ENCODE measurements at places on chromosomes 12 and 14.

GRCh38 chr12:100460702-100461101, 13.0 kb upstream of the NR1H4 start:
- DNase-seq: no peak

DNA sequence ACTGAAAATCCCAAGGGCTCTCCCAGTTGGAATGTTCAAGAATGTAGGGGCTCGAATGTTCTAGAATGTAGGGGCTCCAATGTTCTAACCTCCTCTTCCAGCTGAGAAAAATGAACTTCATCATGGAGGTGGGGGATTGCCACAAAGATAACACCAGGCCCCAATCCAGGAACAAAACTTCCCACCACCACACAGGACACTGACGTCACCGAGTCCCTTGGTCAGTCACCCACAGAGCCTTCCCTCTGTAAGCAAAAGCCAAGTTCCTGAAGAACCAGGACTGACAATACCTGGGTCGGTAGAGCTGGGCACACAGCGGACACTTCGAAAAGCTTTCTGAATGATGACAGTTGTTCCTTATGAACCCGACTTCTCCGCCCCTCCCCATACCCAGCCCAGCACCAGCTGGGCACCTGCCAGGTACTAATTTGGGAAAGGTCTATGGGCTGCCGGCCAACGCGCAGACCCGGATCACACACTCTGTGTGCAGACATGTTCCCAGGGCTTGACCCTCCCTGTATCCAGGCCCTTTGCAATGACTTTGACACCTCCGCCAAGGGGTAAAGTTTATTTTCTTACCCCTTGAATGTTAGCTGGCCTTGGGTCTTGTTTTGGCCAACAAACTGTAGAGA, 18.9 kb downstream of the ITPK1 start:
- no peak for DNase-seq

- no peak for DNase-seq
Observed at GRCh38 chr12:122067966-122068365, 10.6 kb upstream of the MLXIP start.

- no peak for DNase-seq
Observed at GRCh38 chr14:53183611-53184010, 30.5 kb upstream of the DDHD1 start.

DNA sequence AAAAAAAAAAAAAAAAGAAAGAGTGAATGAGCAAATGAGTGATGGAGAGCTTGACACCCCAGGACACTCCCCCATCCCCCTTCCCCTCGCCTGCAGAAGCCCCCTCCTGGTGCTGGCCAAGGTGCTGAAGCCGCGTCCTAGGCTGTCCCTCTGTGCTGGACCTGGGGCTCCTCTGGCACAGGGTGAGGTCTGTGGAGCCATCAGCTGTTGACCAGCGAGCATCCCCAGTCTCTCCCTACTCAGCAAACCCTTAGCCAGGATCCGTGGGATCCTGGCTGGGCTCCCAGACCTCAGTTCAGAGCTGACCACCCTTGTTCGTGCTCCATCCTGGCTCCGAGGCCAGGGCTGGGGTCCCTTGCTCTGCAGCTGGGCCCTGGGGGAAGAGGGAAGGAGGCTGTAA, 5.4 kb upstream of the KIF26A start:
- DNase-seq: no peak

- no peak for DNase-seq
Observed at GRCh38 chr14:73738518-73739173, 24.5 kb upstream of the PNMA1 start.

DNA sequence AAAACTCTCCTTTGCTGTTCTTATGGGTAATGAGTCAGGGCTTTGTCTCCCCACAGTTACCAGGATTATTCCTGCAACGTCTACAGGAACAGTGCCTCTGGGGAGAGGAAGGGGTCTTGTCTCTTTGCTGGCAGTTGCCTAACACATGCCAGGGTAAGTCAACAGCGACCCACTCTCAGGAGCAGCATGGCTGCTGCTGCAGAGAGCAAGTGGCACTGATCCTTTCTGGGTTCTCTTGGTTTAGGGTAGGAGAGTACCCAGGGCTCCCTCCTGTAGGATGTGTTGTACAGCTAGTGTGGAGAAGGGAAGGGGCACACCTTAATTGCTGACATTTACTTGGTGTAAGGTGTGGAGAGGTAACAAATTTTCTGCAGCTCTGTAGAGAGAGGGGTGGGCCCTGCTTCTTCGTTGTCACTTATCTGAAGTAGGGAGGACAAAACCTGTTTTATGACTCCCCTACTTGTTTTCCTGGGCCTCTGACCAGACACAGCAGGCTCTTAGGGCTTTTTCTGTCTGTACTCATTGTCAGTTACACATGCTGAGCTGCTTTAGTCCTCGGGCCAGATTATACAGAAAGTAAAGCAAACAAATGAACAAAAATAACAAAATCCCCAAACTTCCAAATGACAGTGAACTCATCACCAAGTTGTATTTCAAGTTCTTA, 168.2 kb downstream of the ACSS3 start:
- no peak for DNase-seq

GRCh38 chr12:94091624-94092023, 56.8 kb upstream of the PLXNC1 start:
- no peak for DNase-seq

- DNase-seq: peak; percentile 51
Observed at GRCh38 chr14:69982886-69983285, 103.7 kb downstream of the SMOC1 start.

DNA sequence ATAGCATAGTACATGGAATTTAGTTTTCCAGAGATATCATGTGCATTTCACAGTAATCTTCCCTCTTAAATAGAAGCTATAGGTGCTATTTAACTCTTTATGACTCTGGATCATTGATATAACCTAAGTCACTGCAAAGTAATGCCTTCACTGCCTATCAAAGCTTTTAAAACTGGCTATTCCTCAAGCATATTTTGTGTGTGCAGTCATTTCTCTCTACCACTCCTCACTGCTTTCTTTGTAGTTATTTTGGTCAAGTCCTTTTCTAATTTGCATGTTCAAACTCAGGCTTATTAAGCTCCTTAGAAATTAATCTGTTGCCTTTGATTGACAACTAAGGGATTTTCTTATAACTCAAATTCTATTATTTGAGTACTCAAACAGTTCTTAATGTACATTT, 79.4 kb upstream of the PLEKHG7 start:
- DNase-seq: no peak

GRCh38 chr12:124947561-124948398, 33.3 kb upstream of the UBC start:
- DNase-seq: no peak

DNA sequence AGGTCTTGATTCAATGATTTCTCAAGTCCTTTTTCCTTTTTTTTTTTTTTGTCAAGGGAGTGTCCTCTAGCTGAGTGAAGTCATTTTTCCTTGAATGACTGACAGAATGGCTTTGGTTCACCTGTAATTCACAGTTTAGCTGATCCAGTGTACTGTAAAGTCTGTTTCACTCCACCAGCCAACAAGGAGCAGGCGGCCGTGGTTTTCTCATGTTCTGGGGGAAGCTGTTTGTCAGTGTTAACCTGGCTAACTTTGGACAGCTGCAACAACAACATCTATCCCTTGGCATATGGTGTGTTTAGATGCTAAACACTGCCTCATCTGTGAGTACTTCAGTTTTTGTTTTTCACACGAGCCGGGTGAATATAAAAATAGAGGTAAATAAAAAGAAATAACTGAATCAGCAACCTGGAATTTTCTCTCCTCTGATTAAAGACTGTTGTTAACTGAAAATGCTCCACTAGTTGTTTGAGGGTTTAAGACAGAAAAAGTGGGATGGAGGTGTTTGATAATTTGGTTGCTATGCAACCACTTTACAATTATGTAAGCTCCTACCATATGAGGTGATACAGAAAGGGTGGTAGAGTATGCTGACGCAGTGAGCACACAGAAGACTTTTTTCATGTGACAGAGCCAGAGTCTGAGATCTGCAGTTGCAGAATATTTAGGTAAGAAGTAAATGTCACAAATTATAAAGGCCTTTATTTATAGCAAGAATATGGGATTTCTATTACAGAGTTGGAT, 50.3 kb upstream of the SLC2A13 start:
- no peak for DNase-seq

DNA sequence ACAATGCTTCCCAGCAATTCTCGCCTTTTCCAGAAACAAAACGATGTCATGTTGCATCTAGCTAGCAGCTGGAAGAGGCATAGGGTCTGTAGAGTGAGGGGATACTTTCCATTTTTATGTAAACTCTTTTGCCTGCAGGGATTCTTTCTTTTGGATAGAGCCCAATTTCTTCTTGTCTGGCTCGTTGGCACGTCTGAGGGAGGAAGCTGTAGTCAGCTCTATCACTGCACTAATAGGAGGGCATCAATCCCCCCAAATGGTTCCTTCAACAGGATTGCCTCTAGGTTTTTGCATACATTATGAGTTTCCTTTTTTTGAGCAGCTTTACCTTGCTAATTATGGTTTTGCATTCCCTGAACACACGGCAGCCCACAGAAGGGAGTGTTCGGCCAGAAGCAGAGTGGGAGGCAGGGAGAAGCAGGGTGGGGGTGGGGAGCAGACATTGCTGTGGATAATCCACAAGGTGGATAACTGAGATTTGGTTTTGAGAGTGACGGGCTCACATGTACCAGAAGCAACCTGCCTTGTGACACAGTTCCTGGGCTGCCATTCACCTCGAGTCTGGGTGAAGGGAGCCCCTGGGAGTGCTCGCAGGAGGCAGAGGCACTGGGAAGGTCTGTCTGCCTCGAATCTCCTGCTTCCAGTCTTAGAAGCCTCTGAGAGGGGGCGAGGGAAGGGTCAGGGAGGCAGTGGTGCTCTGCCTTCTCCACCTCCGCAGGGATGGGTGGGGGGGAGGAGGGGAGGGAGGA, 24.5 kb downstream of the LRTM2 start:
- no peak for DNase-seq

DNA sequence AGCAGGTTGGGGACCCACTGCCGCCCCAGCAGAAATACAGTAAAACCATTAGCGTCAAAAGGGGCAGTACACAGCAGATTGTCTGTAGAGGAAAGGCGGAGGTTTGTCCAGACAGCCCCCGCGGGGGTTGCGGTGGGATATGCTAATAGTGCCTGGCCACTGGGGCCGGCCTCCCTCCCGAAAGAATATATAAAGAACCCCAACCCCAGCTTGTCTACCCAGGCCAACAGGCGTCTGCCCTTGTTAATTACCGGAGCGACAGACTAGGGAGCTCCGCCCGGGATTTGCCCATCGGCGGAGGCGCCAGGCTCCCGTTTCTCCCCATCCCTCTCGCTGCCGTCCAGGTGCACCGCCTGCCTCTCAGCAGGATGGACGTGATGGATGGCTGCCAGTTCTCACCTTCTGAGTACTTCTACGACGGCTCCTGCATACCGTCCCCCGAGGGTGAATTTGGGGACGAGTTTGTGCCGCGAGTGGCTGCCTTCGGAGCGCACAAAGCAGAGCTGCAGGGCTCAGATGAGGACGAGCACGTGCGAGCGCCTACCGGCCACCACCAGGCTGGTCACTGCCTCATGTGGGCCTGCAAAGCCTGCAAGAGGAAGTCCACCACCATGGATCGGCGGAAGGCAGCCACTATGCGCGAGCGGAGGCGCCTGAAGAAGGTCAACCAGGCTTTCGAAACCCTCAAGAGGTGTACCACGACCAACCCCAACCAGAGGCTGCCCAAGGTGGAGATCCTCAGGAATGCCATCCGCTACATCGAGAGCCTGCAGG, at the start of gene MYF5:
TSS of gene MYF5 (plus strand) at position 217 of the 774 bp plus-strand sequence. CDS start at position 369, 152 bp downstream.
- no peak for DNase-seq

- no peak for DNase-seq
Observed at GRCh38 chr14:61077951-61078720, 97.1 kb downstream of the SLC38A6 start.

GRCh38 chr14:31966896-31967668, 110.0 kb upstream of the ARHGAP5 start:
- no peak for DNase-seq

DNA sequence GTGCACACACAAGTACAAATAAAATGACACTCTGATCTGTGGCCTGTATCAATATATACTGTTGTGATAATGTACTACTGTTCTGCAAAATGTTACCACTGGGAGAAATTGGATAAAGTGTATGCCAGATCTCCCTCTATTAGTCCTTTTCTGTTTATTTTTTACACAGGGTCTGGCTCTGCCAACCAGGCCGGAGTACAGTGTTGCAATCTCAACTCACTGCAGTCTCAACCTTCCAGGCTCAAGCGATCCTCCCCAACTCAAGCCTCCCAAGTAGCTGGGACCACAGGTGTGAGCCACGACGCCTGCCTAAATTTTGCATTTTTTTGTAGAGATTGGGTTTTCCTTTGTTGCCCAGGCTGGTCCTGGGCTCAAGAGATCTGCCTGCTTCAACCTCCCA, 1.9 kb downstream of the NT5DC3 start:
- no peak for DNase-seq

GRCh38 chr14:92160619-92161018, 38.9 kb downstream of the CPSF2 start:
- DNase-seq: no peak

DNA sequence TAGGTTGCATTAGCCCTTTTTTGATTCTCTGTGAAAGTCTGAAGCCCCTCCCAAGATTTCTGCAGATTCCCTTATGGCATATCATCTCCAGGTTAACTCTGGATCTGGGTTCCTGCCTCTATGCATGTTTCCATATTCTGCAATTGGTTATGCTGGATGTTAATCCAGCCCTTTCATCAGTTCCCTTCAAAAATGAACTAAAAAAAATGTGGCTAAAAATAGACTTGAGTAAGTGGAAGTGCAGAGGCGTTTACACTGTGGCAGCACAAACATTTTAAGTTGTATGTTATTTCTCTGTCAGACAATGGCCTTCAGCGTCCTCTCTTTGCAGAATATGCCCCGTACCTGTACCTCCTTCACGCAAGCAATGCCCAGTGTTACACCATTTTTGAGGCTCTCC, 11.4 kb downstream of the MGST1 start:
- DNase-seq: no peak

DNA sequence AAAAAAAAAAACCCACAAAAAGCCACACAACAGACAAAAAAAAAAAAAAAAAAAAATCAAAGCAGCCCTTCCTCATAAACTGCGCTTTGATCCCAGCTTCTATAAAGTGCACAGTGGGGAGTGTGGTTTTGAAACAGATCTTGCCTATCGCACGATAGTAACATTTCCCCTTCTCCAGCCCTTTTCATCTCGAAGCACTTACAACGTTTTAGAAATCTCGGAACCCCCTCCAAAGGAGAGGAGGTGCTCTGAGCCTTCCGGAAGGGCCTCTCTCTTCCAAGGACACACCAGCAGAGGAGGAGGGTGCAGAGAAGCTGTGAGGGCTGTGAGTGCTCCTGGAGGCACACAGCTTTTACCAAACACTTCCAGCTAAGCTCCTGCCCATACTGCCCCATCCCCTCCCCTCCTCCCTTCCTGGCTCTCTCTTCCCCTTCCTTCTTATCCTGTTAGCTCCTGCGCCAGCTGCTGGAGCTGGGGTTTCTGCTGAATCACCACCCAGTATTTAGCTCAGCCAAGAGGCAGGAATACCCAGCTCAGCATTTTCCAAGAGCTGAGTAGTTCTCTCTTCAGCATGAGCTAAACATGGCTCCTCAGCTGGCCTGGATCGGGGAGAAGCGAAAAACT, 28.4 kb downstream of the SLC7A8 start:
- peak; percentile 71 for DNase-seq

GRCh38 chr12:88238406-88238805, 96.3 kb downstream of the TMTC3 start:
- no peak for DNase-seq

GRCh38 chr14:29220072-29220471, 453.5 kb downstream of the FOXG1 start:
- no peak for DNase-seq

- no peak for DNase-seq
Observed at GRCh38 chr12:15186597-15186996, 34.6 kb downstream of the RERG start.
